Lung (tissue), 17 donors: ENCODE measurements at places on chromosomes 5 and 9. TPM values are rescaled to one million over a fixed set of nuclear protein-coding genes. Genes with fewer than 3 reads are reported as not detected.

Gene ORM2
- polyA plus RNA-seq, result 215 TPM

Gene ANXA6
- polyA plus RNA-seq, result 143 TPM

Gene ADGRV1
- polyA plus RNA-seq, result 16.5 TPM

Gene PCDHGB1
- 0.17 TPM for polyA plus RNA-seq

Gene FAM13B
- 8.8 TPM for polyA plus RNA-seq

Gene AHRR
- 0.63 TPM for polyA plus RNA-seq

Gene FRMD3
- polyA plus RNA-seq, result 1.6 TPM

Gene ABCA1
- 5.4 TPM for polyA plus RNA-seq

Gene PCDHGA11
- polyA plus RNA-seq, result 0.65 TPM

Gene NIPAL4
- 0.04 TPM for polyA plus RNA-seq

Gene C9
- 0.14 TPM for polyA plus RNA-seq

Gene FOXD4L6
- not detected for polyA plus RNA-seq

Gene OTULINL
- 35.9 TPM for polyA plus RNA-seq

Gene PCDHGC5
- polyA plus RNA-seq, result 0.39 TPM

Gene RNF183
- polyA plus RNA-seq, result 1.1 TPM

Gene EGFLAM
- 2.1 TPM for polyA plus RNA-seq

Gene NME5
- polyA plus RNA-seq, result 9.6 TPM

Gene TLE1
- polyA plus RNA-seq, result 18.3 TPM

Gene SCGB3A2
- polyA plus RNA-seq, result 2,733 TPM

Gene ADAMTSL1
- polyA plus RNA-seq, result 0.55 TPM

Gene ALDOB
- polyA plus RNA-seq, result 0.06 TPM

Gene PTGES
- polyA plus RNA-seq, result 19.8 TPM

Gene IL5
- not detected for polyA plus RNA-seq

Gene CAVIN4
- 0.31 TPM for polyA plus RNA-seq
